ENCODE measurements at places on chromosomes 2 and 18. TPM values are rescaled to one million over a fixed set of nuclear protein-coding genes. Genes with fewer than 3 reads are reported as not detected.

Gene CABYR
- 7.2 TPM for total RNA-seq

Gene ATP6V1B1
- total RNA-seq, result 0.62 TPM

Gene TXNDC2
- total RNA-seq, result 0.22 TPM

Gene MAPK4
- total RNA-seq, result not detected

Gene SNED1
- 7.5 TPM for total RNA-seq

Gene TEKT4
- not detected for total RNA-seq

Gene OSGEPL1
- total RNA-seq, result 18.6 TPM

Gene DBI
- 116 TPM for total RNA-seq

Gene ONECUT2
- under 0.01 TPM for total RNA-seq

Gene NXPH2
- total RNA-seq, result not detected

Gene DYNC1I2
- total RNA-seq, result 128 TPM

Gene OR6B2
- not detected for total RNA-seq

Gene ACTG2
- total RNA-seq, result 2.9 TPM

Gene DNAJC5G
- not detected for total RNA-seq

Gene FSHR
- not detected for total RNA-seq

Gene AAK1
- total RNA-seq, result 41.4 TPM

Gene GCG
- total RNA-seq, result not detected

Data from uterine smooth muscle cell (primary cell).